ENCODE measurements at places on chromosomes 12 and 14. TPM values are rescaled to one million over a fixed set of nuclear protein-coding genes. Genes with fewer than 3 reads are reported as not detected.

CCDC88C gene
- total RNA-seq = 22.4 TPM

ASCL1 gene
- 8.2 TPM for total RNA-seq

RHNO1 gene
- total RNA-seq = 49.7 TPM

ANG gene
- total RNA-seq = 0.82 TPM

SLC22A17 gene
- total RNA-seq = 154 TPM

IAPP gene
- under 0.01 TPM for total RNA-seq

SLC10A1 gene
- total RNA-seq = not detected

PLEKHG3 gene
- total RNA-seq = 7.3 TPM

OR6C65 gene
- total RNA-seq = not detected

ISCA2 gene
- 17.1 TPM for total RNA-seq

MYF5 gene
- not detected for total RNA-seq

PZP gene
- total RNA-seq = under 0.01 TPM

PDE3A gene
- total RNA-seq = 4.9 TPM

AMDHD1 gene
- 0.82 TPM for total RNA-seq

NEUROD4 gene
- total RNA-seq = 2.9 TPM

POTEG gene
- not detected for total RNA-seq

FBLN5 gene
- total RNA-seq = 1.6 TPM

CLEC4D gene
- under 0.01 TPM for total RNA-seq

LBHD2 gene
- not detected for total RNA-seq

STAT6 gene
- 2.4 TPM for total RNA-seq

HNF1A gene
- not detected for total RNA-seq

GPR68 gene
- total RNA-seq = 4.9 TPM

VASH1 gene
- 59.9 TPM for total RNA-seq

RD3L gene
- not detected for total RNA-seq

FAM90A1 gene
- total RNA-seq = 0.41 TPM

B4GALNT3 gene
- 2.4 TPM for total RNA-seq

CCDC38 gene
- total RNA-seq = not detected

ABHD12B gene
- total RNA-seq = not detected

GLIPR1L1 gene
- total RNA-seq = under 0.01 TPM

LAG3 gene
- total RNA-seq = under 0.01 TPM

RASAL1 gene
- 4.9 TPM for total RNA-seq

IGFBP6 gene
- 9.0 TPM for total RNA-seq

INHBE gene
- total RNA-seq = not detected

LRP6 gene
- total RNA-seq = 68.5 TPM

FGF6 gene
- not detected for total RNA-seq

BCL2L14 gene
- total RNA-seq = not detected

TPH2 gene
- total RNA-seq = under 0.01 TPM

SLC25A29 gene
- total RNA-seq = 45.2 TPM

NFYB gene
- 39.9 TPM for total RNA-seq

Measured in frontal cortex (tissue), 4 donors.